ENCODE measurements at places on chromosomes 4 and X.

DNA sequence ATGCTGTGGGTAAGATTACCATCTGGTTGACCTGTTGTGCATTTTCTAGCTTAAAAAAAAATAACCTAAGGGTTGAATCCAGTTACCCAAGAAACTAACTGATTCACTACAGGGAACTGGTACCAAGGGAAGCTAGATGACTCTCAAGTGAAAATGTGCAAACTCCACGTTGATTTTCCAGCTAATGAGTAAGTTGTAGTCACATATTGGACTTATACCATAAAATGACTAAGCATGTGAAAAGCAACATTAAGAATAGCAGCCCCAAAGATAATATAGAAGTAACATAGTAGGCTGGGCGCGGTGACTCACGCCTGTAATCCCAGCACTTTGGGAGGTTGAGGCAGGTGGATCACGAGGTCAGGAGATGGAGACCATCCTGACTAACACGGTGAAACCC is 270.9 kb downstream of the SPRY1 start:
- DNase-seq, result peak; percentile 78

- no peak for DNase-seq
Observed at GRCh38 chrX:57083143-57083542, 38.2 kb downstream of the SPIN2B start.

- DNase-seq, result peak; percentile 54
Observed at GRCh38 chrX:53714580-53715345, 28.2 kb upstream of the HUWE1 start.

GRCh38 chr4:30181918-30182317 is 538.3 kb upstream of the PCDH7 start:
- DNase-seq, result no peak

DNA sequence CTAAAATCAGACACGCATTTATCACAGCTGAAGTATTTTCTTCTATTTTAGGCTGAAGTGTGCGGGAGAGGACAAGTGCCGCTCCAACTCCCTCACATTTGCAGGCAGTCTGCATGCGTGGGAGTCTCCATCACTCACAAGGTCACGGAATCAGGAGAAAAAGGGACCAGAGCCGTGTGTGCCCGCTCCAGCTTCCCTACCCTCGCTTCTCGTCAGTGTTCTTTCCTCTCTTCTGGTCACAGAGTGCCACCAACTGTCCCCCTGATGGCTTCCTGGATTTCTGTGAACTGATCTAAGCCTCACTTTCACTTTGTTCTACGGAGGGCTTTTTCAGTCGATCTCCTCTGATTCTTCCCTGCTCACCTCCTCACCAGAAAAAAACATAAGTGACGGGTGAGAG is 407.4 kb upstream of the AADAT start:
- no peak for DNase-seq

GRCh38 chrX:73214426-73215094 is at the start of gene NAP1L2:
Gene NAP1L2, minus strand, starts transcription at chrX:73214851. Its CDS starts 359 bp downstream, at chrX:73214492.
- peak; percentile 9 for DNase-seq

GRCh38 chr4:71206763-71207162 is 132.1 kb upstream of the SLC4A4 start:
- DNase-seq, result no peak

DNA sequence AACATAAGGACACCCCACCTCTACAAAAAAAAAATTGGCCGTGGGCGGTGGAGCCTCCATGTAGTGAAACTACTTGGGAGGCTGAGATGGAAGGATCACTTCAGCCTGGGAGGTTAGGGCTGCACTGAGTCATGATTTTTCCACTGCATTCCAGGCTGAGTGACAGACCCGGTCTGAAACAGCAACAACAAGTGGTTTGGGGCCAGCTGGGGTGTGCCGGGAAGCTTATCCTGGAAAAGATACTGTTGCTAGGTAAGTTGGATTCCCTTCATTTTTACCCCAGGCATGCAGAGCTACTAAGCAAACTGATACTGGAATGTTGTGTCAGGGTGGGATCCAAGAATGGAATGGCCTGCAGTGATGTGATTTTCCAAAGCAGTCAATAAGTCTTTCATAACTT is 57.0 kb downstream of the XAGE2 start:
- peak; percentile 90 for DNase-seq

- DNase-seq, result peak; percentile 9
Observed at GRCh38 chr4:41538887-41539498, 1.0 kb downstream of the LIMCH1 start.

DNA sequence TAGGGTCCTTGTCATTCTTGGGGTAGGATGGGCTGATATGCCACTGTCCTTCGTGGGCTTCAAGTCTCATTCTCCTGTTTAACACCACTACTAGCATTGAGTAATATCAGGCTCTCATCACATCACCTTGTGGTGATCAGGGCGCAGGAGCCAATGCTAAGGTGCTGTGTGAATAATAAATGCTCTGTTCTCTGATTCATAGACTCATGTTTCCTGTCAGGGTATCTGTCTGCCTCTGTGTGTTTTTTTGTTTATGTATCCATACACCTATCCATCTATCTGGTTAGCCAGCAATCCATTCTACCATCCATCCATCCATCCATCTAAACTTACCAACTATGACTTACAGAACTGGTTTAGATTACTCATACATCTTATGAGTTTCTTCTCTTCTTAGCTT is 525.1 kb upstream of the ATOH1 start:
- no peak for DNase-seq

DNA sequence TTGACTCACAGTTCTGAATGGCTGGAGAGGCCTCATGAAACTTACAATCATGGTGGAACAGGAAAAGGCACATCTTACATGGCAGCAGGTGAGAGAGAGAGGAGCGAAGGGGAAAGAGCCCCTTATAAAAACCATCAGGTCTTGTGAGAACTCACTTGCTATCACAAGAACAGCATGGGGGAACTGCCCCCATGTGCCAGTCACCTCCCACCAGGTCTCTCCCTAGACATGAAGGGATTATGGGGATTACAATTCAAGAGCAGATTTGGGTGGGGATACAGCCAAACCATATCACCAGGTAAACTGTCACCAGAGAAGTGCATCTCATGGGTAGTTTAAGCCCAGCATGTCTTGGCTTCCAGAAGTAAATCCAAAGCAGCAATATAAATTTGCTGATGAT is 7.5 kb upstream of the SMARCA5 start:
- no peak for DNase-seq

- no peak for DNase-seq
Observed at GRCh38 chr4:76780781-76781697, 116.9 kb downstream of the SOWAHB start.

GRCh38 chr4:165699055-165699454 is 174.0 kb upstream of the TLL1 start:
- DNase-seq, result no peak

DNA sequence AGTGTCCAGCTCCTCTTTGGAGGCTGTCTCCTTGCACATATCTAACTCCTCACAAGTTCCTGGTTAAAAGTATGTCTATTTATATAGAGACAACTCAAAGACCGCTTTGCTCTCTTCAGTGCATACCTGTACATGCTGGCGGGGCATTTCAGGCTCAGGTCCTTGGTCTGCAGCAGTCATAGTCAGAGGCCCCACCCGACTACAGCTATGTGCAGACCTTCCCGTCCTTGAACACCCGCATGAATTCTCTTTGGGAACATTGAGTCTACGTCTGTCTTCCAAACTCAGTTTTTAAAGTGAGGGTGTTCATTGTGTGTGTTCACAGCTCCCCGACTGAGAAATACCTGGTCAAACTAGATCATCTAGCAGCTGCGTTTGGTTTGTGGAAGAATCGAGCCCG is 4.2 kb downstream of the BCOR start:
- no peak for DNase-seq

DNA sequence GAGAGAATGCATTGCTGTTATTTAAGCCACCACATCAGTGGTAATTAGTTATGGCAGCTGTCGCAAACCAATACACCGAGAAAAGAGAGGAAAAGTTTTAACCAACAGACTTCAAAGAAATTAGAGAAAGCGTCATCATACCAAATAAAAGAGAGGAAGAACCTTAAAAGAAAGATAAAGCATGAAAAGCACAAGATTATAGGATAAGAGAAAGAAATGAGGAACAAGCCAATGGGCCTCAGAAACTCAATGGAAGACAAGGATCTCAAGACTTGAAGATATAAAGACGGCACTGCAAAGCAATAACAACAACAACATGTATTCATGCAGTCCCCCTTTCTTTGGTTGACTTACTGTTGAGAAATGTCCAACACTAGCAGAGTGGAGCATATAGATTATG is 22.8 kb upstream of the ASMTL start:
- DNase-seq, result no peak

- no peak for DNase-seq
Observed at GRCh38 chr4:143076723-143077122, 108.0 kb upstream of the USP38 start.

DNA sequence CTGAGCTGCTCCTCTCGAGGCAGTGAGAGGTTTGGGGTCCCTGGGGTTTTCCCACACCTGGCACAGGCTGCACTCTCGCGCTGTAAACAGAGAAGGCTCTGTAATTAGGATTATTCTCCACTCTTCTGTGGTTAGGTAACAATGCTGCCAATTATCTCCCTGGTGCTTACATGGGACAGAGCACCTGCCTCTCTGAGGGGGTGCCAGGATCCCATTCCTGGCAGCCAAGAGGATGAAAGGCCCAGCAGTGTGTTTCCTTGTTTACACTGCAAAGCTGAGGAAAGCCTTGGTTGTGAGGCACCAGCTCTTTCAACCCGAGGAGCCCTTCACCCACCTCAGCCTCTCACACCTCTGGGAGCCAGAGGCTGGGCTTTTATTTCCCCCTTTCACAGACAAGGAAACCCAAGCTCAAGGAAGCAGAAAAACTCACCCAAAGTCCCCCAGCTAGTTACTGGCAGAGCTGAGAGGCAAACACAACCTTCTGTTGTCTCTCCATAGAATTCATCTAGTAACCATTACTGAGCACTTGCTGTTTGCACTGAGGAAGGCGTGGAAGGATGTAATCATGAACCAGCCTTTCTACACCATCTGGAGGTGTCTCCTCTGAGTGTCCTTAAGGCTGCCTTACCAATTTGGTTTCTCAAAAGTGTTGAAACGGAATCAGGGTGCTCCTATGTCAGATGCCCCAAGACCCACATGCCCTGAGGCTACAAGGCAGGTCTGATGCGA is 39.7 kb upstream of the PROM1 start:
- no peak for DNase-seq

GRCh38 chrX:155967653-155968325 is 29.7 kb upstream of the IL9R start:
- peak; percentile 4 for DNase-seq

- DNase-seq, result no peak
Observed at GRCh38 chr4:1873776-1874175, 2.6 kb downstream of the NSD2 start.

- DNase-seq, result no peak
Observed at GRCh38 chr4:10022346-10023049, 1.2 kb upstream of the SLC2A9 start.

DNA sequence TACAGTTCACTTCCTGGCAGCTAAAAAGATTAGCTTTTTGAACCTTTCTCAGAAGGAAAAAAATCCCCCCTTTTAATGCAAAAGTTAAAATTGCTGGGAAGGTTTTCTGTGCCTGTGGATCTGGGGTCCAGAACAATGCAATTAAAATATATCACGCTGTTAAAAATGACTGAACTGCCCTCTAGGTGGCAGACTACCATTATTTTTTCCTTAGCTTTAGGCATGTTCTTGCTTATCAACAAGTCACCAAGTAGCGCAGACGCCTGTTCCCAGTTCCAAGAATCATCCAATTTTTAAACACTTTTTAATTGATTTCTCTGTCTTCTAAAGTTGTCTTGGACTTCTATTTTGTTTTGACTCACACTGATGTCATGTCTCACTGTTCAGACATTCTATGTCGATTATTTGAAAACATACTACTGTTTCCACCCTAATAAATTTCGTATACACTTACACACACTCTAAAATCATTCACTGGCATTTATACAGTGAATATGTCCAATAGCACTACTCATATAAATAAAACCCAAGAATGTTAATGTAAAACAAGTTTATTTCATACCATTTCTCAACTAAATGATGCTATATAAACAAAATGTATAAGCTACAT is 661.6 kb downstream of the RAPGEF2 start:
- peak; percentile 22 for DNase-seq

GRCh38 chr4:68145261-68145660 is 15.6 kb upstream of the TMPRSS11F start:
- DNase-seq, result no peak

- DNase-seq, result no peak
Observed at GRCh38 chr4:163562496-163562895, 68.0 kb downstream of the TMA16 start.

GRCh38 chr4:118396881-118397622 is 44.2 kb upstream of the PRSS12 start:
- DNase-seq, result peak; percentile 20

DNA sequence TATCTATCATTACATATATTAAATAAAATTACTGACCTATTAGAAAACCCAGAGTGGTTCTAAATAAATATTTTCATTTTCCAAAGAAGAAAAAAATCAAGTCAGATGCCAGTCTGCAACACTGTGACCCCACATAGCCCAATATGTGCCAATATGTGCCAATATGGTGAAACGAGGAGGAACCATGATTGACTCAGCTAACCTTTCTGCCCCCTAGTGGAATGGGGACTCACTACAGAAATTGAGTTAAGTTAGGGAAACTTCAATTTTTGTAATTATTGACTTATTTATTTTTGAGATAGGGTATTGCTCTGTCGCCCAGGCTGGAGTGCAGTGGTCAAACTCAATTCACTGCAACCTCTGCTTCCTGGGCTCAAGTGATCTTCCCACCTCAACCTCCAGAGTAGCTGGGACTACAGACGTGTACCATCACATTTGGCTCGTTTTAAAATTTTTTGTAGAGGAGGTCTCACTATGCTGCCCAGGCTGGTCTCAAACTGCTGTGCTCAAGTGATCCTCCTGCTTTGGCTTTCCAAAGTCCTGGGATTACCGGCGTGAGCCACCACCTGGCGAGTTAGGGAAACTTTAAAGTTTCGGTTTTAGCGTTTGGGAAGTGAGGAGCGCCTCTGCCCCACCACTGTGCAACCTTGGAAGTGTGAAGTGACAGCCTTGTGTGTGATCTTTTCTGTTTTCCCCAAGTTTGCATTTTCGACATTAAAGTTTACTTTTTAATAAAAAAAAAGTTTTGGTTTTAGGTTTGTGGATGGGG is 116.8 kb upstream of the SHISA3 start:
- DNase-seq, result peak; percentile 37

GRCh38 chr4:108744307-108744706 is 18.5 kb downstream of the ETNPPL start:
- DNase-seq, result no peak

GRCh38 chr4:1208970-1209704 is 36.8 kb upstream of the SPON2 start:
- DNase-seq, result peak; percentile 79

- DNase-seq, result no peak
Observed at GRCh38 chr4:101787701-101788316, 2.7 kb upstream of the BANK1 start.

DNA sequence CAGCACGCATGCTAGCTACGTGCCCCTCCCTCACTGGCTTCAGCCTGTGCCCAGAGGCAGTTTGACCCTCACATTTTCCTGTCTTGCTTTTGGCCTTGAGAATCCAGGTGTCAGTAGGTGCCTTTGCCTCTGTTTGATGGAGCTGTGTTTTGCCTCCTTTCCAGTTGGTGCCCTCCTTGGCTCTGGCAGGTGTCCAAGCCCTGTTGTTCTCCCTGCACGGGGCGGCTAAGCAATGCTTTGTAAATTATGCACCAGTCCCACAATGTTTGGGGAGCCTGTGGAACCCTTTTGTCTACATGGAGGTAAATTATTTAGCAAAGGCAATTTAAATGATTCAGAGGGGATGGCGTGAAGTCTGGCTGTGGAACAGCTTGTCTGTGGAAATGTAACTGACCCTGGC is 202.9 kb upstream of the BOD1L1 start:
- DNase-seq, result no peak

All from fibroblast of the aortic adventitia (primary cell).